ENCODE measurements at places on chromosomes 3 and 15.

- DNase-seq = no peak
Measured at GRCh38 chr3:37279856-37280255, 105.5 kb upstream of the LRRFIP2 start.

- DNase-seq = no peak
Measured at GRCh38 chr3:186664119-186664495, 1.7 kb upstream of the HRG start.

- DNase-seq = no peak
Measured at GRCh38 chr3:151175952-151176351, 27.1 kb downstream of the GPR171 start.

GRCh38 chr3:184808021-184808420 is 3.9 kb upstream of the VPS8 start:
- DNase-seq = no peak
